Activated CD8-positive, alpha-beta memory T cell treated with anti-CD3 and anti-CD28 coated beads for 36 hours (primary cell): ENCODE measurements at places on chromosomes 2 and 18. TPM values are rescaled to one million over a fixed set of nuclear protein-coding genes. Genes with fewer than 3 reads are reported as not detected.

Gene DARS1
- total RNA-seq: 159 TPM

Gene CCDC74B
- 0.70 TPM for total RNA-seq

Gene TIGD1
- total RNA-seq: 6.3 TPM

Gene DSC3
- total RNA-seq: 0.04 TPM

Gene REG1B
- total RNA-seq: not detected
